GM19239 (cell line): ENCODE measurements at places on chromosomes 12 and 14.

GRCh38 chr12:115455268-115455681 is 771.3 kb upstream of the TBX3 start:
- DNase-seq, result no peak

DNA sequence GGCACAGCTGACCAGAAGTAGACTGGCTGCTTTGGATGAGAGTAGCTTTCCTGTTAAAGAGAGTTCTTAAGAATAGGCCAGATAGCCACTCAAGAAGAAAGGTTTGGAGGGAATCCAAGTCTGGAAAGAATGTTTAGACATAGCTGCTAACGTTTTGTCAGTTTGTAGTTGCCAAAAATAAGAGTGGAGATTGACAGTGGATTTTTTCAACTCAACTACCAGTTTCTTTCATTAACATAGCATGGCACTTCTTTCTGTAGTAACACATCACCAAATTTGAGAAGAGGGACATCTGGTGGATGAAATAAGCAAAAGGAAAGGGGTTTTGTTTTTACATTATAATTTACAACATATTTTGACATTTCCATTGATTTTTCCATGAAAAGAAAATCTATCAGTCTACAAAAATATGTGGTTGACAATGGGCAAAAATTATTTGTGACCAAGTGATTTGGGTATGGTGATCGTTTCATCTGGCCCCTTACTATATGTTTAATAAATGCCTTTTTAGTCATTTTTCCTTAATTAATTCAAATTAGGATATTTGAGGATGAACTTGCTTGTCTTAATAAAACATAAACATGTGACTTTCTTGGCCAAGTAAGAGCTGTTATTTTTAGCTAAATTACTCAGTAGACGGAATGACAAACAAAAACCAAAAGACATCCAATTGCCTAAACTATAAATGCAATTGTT is 71.1 kb downstream of the PTPRR start:
- DNase-seq, result no peak

GRCh38 chr12:32261638-32262037 is 137.7 kb upstream of the FGD4 start:
- no peak for DNase-seq

DNA sequence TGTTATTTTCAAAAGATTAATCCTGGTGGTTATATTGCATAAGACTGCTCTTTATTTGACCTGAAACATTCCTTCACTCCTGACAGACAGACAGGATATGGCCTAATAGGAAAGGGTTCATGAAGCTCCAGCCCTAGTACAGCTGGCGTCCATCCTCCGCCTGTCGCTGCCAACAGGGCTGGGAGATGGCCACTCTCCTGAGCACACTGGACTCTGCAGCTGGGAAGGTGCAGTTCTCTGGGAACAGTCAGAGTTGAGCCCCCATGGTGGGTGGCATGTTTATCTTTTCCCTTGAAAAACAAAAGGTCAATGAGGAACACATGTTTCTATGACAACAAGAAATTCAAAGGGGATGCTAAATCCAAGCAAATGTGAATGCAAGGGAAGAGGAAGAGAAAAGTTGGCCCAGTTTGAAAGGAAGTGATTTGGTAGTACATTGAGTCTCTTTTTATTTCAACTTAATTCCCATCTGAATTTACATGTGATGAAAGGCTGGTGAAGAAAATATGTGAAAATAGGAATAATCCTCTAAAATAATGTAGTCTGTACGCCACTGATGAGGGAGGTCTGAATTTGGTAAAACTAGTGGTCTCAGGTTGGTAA is 89.9 kb upstream of the DCN start:
- no peak for DNase-seq

- DNase-seq, result no peak
Observed at GRCh38 chr12:61862986-61863385, 397.2 kb upstream of the USP15 start.

- DNase-seq, result no peak
Observed at GRCh38 chr12:68962877-68963855, 30.2 kb upstream of the CPM start.

DNA sequence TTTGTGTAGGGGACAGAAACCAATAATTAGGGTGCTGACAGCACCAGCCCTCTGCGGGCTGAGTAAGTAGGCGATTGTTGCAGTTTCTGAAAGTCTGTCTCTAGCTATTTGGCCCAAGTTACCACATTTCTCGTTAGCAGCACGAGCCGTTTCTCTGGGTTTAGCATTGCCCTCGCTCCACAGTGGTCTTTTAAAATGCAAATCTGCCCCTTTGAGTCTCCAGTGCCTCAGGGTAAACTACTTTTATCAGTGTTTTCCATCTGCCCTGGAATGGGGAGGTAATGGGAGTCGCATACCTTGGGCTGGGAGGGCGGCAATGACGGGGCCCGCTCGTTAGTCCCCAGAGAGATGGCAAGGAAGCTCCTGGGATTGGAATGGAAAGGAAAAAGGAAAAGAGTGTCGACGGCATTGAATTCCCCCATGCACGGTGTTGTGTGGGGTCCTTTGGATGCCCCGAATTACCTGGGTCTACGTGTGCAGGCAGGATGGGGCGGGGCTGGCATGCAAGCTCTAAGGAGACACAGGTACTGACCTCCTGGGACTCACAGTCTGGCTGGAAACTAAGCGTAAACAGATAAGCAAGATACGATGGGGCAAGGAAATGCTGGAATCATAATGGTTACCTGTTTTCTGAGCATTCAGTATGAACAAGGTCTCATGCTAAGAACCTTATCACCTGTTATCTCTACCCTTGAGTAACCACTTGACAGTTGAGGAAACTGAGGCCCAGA is 131.8 kb upstream of the MAP1LC3B2 start:
- DNase-seq, result no peak

GRCh38 chr14:22513066-22513812 is 75.8 kb downstream of the DAD1 start:
- DNase-seq, result no peak

GRCh38 chr12:41981758-41982157 is 162.9 kb downstream of the GXYLT1 start:
- no peak for DNase-seq

- no peak for DNase-seq
Observed at GRCh38 chr14:77313371-77313770, 7.3 kb downstream of the POMT2 start.

DNA sequence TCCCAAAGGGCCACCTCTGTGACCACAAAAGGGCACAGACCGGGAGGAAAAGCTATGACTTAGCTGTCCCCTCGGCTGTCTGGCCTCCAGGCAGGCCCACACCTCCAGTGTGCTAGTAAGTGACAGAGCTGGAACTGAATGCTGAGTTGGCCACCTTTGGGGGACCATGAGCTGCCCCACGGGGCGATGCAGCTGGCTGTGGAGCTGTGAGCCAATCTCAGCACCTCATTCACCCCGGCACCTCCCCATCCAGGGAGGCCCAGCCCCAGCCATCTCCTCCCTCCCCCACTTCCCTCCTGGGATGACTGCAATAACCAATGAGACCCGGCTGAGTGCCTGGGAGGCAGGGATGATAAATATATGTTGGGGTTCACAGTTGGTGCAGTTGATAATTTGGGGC is 12.2 kb upstream of the TESC start:
- DNase-seq, result no peak

- DNase-seq, result no peak
Observed at GRCh38 chr12:132474237-132474741, 15.7 kb upstream of the FBRSL1 start.

GRCh38 chr14:104445832-104446381 is 133.7 kb upstream of the C14orf180 start:
- DNase-seq, result no peak

GRCh38 chr14:32374155-32374554 is 45.1 kb downstream of the AKAP6 start:
- no peak for DNase-seq

DNA sequence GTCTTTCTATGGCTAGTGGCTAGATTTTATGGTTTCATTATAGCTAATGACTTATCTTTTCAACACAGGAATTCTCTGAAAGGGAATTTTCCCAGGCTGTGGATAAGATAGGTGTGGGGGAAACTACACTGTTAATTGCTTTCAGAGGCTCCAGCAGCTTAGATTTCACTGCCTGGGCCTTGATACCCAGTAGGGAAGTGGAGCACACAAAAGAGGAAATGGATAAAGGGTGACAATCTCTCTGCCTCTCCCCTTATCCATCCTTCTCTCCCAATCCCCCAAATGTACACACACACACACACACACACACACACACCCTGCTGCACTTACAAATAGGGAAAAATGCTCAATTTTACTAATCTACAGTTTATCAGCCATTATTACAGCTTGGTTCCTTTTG is 19.1 kb downstream of the SIX4 start:
- DNase-seq, result no peak

DNA sequence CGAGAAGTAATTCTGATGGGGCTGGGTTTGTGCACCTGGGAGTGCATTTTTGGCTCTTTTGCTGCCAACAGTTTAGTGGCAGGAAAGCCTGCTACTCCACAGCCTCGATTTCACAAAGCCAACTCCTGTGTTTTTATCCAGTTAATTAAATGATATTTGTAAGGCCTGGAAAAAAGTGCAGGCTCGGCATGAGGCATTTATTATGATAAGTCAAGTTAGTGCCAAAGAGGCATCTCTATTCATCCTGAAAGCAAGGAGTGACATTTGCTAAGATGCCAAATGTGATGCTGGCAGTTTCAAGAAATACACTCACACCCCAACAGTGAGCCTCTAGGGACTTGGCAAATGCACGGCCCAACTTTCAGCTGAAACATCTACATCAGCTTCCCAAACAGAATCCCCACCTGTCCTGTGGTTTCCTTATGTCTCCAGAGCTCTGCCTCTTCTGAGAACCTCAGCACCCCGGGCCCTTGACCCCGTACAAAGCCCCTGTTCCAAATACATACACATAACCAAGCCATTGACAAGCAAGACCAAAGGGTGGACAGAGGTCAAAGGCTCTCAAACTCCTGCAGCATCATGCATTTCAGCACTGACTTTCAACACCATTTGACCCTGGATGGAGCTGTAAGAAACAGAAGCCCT is 955.1 kb upstream of the TMEM132C start:
- no peak for DNase-seq

GRCh38 chr12:39887856-39888255 is 218.0 kb downstream of the SLC2A13 start:
- DNase-seq, result no peak

GRCh38 chr12:40099423-40099853 is 6.4 kb downstream of the SLC2A13 start:
- DNase-seq, result no peak

DNA sequence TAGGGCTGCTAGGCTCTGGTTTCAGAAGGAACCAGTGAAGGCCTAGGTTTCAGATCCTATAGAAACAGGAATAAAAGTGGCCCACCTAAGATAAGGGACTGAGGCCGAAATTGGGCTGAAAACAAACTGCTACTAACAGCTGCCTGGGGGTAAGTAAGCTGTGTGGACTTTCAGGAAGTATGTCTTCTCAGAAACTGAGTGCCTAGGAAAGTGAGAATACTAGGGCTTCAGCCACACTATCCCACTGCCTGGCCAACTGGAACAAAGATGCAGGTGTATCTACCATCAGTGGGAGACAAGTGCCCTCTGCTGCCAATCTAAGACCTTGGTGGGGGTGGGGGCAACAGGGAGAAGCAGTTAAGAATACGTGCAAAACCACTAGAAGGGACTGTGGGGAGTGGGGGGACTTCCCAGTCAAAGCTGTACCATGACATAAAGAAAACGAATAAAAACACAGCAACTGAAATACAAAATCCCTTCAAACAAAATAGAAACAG is 82.5 kb downstream of the MED13L start:
- DNase-seq, result peak; percentile 25

GRCh38 chr14:67705211-67705610 is 3.5 kb downstream of the RDH12 start:
- no peak for DNase-seq

DNA sequence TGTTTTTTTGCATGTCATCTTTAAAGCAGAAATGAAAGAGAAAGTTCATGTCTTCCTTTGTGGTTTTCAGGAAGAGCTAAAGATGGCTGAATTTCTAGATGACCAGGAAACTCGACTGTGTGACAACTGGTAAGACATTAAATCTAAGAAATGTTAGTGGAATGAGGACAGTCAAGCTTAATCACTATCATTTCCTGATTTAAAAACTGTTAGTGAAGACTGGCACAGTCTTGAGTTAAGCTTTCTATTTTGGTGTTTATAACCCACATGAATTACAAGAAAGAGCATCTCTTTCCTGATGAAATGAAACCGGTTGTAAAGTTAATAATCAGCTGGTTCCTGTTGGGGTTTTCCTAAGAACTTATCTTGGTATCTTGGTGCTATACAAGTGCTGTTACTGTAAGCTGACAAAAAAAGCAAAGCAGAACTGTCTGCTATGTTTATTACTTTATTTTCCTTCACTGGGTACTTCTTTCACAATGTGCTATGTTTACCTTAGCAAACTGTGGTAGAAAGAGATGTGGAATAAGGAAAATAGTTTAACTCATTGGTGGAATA is 5.2 kb downstream of the TRAFD1 start:
- peak; percentile 21 for DNase-seq

DNA sequence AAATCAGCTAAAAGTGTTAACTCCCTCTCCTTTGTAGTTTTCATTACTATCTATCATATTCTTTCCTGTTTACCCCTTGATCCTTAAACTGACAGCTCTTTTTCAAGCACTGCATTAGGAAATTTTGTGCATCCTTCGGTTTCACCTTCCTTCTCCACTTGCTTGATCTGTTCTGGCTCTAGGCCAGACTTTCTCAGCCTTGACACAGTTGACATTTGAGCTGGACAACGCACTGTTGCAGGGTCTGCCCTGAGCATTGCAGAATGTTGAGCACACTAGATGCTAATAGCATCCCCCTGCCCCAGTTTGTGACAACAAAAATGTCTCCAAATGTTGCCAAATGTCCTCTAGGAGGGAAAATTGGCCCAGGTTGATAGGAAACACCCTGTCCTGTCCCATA is 75.4 kb upstream of the KCNJ8 start:
- DNase-seq, result no peak

- no peak for DNase-seq
Observed at GRCh38 chr12:120540445-120540844, 6.3 kb downstream of the RNF10 start.

DNA sequence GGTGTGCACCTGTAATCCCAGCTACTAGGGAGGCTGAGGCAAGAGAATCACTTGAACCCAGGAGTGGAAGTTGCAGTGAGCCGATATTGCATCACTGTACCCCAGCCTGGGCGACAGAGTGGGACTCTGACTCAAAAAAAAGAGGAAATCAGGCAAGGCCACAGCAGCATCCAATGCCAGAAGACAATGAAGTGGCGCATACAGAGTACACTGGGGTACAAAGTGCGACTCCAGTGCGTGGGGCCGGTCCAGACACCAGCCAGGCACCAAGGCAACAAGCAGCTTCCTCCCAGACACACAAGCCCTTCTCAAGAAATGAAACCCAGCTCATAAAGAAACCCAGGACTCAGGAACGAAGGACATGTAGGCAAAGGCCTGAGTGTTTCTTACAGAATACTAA is 28.2 kb downstream of the TTC7B start:
- DNase-seq, result no peak
